Stimulated activated CD8-positive, alpha-beta memory T cell treated with anti-CD3 and anti-CD28 coated beads, Interleukin-12 subunit alpha, Interleukin-12 subunit beta, amount 100 ng/mL, for 4 hours (primary cell): ENCODE measurements at places on chromosomes 12 and 14.

- peak; percentile 12 for DNase-seq
These were observed 47.2 kb downstream of the PTPRB start for GRCh38 chr12:70590051-70590450.

DNA sequence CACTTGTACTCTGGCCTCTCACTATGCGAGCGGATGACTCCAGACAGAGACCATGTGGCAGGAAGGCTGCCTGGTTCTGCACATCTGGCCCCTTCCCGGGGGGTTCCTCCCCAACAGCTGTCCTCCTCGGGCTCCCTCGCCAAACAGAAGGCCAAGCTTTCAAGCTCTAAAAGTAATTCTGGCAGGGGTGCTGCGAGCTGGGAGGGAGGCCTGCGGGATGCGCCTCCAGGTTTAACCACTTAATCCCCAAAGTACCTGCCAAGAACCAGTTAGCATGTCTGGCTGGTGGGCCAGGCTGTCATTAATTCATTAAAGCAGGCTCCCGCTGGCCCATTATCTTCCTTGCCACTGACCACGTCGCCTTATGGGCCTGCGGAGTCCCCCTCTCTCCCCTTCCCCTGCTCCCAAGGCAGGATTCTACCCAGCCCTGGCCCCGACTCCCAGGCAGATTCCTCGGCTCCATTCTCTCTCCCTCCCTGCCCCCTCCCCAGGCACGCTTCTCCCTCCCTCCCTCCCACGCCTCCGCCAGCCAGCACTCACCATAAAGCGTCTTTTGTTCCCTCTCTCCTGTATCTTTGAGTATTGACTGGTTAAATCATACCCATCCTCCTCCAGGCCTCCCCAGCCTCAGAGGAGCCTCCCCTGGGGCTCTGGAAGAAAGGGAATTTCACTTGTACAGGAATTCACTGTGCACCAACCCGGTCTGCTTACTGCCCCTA, 4.9 kb downstream of the HRK start:
- DNase-seq = no peak

DNA sequence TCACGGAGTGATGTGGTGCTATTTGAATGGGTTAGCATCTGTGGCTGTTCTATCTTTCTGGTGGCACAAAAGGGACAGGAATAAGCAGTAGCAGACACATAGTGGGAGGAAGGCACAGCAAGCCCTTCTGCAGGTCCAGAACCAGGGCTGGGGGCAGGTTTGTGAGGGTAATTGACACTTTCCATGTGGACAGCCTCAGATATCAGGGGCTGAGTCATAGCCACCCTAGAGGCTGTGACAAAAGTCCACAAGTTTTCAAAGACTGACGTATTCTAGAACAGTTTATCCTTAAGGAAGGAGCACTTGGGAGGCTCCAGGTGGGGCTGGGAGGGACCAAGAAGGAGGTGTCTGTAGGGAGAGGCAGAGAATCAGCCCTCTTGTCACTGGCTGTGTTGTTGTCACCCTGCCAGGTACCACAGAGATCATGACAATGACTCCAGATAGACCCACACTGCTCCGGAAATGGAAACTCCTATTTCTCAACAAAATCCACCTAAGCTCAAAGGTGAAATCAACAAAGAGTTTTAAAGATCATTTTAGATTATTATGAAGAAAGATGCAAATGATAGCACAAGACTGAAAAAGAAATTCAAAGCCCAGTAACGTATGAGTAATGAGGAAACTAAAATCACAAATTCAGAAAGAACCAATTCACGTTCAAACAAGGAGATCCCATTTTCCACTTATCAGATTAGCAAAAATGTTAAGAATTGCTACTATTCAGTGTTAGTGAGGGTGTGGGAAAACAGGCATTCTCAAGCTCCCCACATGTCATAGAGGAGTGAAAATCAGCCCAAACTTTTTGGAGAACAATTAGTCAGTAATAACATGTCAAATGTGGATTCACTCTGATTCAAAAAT, 48.3 kb downstream of the NFKBIA start:
- DNase-seq = no peak

GRCh38 chr12:15633201-15633600, 156.0 kb downstream of the EPS8 start:
- DNase-seq = no peak

DNA sequence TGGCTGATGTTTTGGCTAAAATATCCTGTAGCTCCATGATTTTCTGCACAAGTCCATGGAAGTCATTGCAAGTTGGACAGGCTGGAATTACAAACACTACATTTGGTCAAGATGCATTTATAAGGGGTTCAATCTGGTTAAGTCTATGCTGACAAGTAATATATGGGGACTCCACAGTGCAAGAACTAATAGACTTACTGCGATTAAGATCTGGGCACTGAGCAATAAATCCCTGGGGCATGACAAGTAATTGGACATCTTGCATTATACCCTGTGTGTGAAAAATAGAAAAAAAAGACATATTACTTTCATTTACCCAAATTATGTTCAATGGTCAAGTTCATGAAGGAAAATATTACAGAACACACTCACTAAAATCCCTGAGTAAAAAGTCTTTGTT, 99.1 kb downstream of the NELL2 start:
- DNase-seq = no peak

DNA sequence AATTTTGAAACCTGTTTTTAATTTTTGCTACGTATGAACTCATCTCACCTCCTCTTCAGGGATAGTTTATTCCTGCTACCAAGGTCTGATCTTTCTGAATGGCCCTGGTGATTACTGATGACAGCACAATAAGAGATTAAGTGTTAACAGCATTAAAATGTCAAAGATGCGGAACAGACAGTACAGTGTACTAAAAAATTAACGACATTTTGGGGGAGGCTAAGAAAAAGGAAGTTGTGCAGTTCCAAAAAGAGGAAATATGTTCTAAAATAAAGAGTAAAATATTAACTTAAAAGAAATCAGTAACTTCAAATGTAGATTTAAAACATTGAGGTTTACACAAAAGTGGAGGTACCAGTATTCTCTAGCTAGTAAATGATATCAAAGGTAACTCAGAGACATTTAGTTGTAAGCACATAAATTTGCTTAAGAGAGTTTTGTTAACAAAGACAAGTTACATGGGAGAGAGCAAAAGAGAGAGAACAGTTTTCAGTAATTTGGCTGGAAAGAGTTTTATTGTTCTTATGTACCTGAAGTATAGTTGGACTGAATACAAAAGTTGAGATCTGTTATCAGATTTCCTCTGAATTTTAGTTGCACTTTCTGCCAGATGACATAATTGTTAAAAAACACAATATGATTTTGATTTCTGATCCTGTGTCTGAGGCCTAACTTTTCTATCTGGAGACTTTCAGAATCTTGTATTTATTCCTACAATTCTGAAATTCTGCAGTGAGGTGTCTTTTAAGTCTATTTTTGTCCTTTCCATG, 4.2 kb upstream of the CLECL1 start:
- DNase-seq = no peak

DNA sequence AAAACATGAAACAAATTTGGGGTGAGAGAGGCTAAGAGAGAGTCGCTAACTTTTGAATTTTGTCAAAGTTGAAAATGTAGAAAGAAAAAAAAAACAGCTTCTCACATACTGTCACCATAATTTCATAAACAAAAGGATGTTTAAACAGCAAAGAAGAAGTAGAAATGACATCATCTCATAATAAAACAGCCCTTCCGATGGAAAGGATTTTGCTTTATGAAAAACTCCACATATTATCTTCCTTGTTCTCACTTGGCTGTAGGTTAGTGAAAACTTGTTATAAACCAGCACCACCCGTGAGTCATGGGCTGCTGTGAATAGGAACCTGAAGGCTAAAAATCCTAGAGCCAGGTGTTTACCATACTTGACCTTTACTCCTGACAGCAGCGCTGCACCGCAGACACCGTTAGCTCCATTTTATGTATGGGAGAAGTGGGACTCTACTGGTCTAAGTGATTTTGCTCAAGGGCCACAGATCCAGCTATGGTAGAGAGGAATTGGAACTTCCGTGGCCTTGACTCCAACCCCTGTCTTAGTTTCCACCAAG, 63.0 kb upstream of the VRK1 start:
- no peak for DNase-seq

DNA sequence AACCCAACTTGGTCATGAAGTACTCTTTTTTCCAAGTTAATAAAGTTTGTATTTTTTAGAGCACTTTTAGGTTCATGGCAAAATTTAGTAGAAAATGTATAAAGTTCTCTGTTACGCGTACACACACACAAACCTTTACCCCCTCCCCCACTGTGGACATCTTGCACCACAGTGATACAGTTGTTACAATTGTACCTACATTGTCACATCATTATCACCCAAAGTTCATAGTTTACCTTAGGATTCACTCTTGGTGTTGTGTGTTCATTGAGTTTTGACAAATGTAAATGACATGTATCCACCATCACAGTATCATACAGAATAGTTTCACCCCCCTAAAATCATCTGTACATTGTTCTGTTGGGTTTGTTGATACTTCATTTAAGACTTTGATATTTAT, 23.9 kb downstream of the PLEKHA5 start:
- DNase-seq = no peak

DNA sequence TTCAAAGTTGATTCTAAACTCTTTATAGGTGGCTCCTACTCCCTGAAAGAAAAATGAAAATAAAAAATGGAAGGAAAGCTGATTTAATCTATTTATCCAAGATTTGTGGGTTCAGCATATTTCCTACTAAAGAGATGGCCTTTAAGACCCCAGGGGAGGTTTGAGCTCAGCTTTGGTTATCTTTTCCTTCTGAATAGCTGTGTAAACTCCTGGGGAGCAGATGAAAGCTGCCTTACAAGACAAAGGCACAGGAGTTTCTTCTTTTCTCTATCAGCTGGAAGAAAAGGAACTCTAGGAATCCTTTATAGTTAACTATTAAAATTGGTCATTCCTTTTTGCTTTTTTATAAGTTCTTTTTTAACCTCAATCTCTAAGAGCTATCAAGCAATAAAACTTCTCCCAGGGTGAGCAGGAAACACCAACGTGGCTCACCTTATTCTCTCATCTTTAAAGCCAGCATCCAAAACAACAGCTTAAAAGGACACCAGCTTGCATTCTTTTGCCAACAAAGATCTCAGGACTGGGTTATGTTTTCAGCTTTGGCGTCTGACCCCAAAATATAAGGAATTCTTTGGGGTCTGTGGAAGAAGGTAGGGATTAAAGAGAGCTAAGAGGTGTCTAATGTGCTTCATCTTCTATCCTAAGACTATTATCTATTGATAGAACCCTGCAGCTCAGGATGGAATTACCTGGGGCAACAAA, 371.7 kb upstream of the KITLG start:
- DNase-seq = no peak

- no peak for DNase-seq
These were observed 32.3 kb downstream of the BHLHE41 start for GRCh38 chr12:26092346-26093105.

DNA sequence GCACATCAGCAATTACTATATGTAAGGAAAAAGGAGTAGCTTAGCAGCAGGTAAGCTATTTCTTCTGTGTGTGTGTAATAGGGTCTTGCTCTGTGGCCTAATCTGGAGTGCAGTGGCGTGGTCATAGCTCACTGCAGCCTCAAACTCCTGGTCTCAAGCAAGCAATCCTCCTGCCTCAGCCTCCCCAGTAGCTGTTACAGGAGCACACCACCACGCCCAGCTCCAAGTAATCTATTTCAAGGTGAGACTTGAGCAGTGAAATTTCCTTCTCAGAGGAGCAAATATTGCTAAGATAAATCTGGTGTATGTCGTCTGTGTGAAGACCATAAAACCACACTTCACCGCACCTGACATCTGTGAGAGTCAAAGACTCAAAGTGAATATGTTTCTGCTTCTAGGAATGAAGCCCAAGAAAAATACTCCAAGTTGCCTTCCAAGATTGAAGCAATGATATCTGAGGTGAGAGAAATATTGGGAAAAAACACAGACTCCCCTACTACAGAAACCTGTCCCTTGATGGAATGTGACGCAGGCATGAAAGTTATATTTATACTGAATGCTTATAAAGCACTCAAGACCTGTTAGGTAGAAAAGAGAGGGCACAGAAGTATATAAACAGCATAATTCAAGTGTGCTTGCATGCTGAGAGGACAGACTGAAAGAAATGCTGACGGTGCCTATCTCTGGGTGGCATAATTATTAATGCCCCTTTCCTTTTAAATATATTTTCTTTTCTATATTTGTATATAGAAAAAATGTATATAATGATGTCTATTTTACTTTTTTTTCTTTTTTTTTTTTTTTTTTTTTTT, 2.5 kb upstream of the SELPLG start:
- DNase-seq = no peak

DNA sequence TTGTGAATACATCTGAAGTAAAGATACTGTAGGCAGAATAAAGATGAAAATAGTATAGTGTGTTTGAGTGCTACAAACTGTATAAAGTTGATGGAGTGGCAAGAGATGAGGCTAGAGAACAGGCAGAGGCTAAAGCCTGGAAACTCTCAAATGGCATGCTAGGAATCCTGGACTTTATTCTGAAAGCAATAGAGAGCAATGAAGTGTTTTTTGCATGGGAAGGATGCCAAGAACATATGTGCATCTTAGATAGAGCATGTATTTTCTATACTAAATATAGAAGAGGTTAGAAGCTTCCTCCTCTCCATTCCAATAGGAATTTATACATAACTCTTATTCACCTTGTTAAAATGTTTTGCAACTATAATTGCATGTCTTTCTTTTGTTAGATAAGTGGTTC, 86.3 kb upstream of the TMTC2 start:
- no peak for DNase-seq

DNA sequence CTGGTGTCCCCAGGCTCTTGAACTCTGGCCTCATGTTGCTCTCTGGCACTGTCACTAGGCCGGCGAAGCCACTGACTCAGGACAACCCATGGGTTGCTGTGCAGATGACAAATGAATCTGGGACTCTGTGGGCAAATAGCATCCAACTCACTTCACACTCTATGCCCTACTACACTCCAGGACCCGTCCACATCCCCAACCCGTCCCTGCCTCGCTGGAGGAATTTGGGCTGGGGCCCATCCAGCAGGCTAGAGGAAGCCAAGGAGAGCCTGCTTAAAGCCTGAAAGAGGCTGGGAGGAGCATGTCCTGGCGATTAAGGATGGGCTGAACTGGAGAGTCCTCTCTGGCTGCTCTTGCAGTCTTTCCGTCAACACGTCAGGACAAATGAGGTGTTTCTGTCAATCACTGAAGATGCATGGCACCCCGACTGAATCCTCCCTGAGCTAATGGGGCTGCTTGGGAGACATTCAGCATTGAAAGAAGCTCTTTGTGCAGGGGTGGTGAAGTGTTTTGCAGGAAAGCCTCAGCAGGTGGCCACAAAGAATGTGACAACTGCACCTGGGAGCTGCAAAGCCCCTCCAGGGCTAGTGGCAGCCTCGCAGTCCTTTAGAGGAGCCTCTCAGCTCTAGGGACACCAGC, 71.7 kb downstream of the ANO2 start:
- no peak for DNase-seq

DNA sequence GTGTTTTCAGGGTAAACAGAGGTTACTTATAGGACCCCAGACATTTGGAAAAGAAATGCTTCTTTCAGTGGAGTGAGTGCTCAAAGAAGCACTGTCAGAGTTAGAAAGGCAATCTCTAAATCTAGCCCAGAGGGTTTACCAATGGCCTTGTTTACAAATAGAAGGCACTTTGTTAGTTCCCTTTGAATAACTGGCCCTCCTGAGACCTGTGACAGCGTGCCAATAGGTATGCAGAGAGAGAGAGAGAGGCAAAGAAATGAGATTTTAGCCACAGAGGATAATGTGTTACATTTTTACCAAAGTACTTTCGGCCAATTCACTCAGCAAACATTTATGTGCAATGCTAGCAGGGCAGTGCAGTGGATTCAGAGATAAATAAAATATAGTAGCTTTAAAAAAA, 41.9 kb downstream of the TPH2 start:
- no peak for DNase-seq
